ENCODE measurements at places on chromosomes 13 and 19.

- DNase-seq, result no peak
Observed at GRCh38 chr13:27534981-27535380, 84.6 kb upstream of the MTIF3 start.

DNA sequence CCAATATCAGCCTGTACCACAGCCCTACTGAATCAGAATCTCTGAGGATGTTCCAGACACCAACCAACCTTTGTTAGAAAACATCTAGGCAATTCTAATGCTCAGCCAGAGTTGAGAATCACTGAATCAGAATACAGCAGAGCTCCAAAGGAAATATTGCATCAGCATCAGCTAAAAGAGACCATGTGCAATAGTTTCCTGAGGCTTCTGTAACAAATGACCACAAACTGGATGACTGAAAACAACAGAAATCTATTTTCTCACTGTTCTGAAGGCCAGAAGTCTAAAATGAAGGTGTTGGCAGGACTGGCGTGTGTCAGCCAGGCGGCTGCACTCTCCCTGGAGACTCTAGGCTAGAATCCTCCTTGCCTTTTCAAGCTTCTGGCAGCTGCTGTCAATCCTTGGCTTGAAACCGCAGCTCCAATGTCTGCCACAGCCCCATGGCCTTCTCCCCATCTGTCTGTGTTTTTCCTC is 1.2 kb upstream of the DCT start:
- DNase-seq, result no peak

DNA sequence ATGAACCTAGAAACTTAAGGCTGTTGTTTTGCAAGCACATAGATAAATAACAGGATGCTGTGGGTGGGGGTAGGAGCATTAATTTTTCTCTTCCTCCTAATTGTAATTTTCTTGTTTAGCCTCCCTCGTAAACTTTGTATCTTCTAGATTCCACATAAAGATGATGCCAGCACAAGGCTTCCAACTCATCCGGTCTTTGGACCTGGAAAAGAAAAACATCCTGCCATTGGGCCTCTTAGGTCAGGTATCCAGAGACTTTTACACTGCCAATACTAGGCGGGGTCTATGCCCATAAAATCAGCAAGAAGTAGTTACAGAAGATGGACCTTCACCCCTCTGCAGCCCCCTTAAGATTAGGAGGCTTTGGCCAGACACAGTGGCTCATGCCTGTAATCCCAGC is 35.4 kb upstream of the KPNA3 start:
- DNase-seq, result no peak

GRCh38 chr19:1240925-1241324 is 626 bp upstream of the ATP5F1D start:
- DNase-seq, result no peak

DNA sequence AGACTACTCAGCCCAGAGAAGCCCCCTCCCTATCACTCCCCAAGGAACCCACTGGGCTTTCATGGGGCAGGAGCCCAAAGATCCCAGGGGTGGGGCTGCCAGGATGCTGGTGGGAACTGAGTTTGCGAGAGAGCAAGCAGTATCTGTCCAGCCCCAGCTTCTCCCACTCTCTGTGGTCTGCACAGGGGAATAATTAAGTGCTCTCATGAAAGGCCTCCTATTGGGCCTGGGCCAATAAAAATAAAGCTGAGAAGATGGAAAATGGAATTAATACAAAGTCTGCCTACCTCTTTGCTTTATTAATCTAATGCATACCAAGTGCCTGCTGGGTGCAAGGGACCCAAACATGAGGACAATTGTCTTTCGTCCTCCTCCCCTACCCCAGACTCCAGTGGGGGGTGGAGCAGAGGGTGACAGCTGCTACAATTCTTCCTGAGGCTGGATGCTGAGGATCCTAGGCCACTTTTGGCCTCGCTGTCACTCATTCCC is 5.4 kb downstream of the DDX39A start:
- no peak for DNase-seq

DNA sequence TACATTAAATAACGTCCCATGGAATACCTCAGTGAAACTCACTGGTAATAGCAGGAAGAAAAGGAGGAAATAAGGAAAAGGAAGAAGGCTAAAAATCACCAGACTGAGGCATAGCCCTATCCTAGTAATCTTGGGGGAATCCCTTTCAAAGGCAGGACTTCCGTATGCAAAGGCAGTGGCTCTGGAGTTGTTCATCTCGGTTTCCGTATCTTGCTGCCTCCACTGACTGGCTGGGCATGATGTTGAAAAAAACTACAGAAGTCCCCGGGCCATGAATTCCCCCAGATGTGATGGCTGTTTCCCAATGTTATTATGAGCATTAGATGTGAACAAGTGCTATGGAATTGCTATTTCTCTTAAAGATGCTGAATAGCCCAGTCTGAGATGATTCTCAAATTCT is 5.5 kb downstream of the FPR2 start:
- DNase-seq, result no peak

GRCh38 chr19:14450168-14450874 is 17.2 kb downstream of the PKN1 start:
- peak; percentile 58 for DNase-seq

GRCh38 chr19:48614436-48615230 is at the start of gene FAM83E:
Gene FAM83E, minus strand, starts transcription at chr19:48615076. Its CDS starts 1,704 bp downstream, at chr19:48613372.
- DNase-seq, result no peak

GRCh38 chr13:87302931-87303330 is 368.2 kb upstream of the SLITRK5 start:
- no peak for DNase-seq

GRCh38 chr13:100810481-100810880 is 135.9 kb upstream of the TMTC4 start:
- DNase-seq, result no peak

DNA sequence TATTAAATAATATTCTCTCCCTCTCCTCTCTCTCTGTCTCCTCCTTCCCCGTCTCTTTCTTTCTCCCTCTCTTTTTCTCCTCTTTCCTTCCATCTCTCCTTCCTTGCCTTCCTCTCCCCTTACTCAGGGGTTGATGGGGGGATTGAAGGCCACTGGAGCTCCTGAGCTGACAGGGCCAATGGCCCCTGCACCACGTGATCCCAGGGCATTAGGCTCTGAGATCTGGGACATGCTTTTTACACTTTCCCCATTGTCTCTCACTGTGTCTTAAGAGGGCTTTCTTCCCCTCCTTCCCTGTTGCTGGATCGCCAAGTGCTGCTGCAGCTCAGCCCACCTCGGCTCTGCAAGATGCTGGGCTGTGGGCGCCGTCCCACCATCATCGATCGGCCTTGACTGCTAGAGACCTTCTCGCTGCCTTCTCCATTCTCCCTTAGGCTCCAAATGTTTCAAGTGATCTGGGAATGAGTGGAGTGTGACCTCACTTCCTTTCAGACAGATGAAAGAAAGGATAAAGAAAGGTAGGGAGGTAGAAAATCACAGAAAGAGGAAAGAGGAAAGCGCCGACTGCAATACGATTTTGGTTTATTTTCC is 42.2 kb downstream of the COL4A1 start:
- DNase-seq, result no peak

DNA sequence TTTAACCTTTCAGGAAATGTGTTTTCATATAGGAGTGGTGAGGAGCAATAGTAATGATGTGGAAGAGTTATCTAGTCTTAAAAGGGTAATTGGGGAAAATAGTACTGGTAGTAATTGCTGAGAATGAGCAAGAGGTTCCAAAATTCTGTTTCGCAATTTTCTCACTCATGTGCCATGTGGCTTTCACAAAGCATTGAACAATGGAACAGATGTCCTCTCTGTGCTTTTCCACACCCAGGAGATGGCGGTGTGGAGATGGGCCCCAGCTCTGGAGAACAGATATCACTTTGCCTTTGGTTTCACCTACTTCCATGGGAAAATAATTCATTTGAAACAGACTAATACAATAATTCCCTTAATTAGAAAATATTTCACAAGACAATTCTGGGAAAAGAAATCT is 170.0 kb upstream of the SLC10A2 start:
- DNase-seq, result no peak

DNA sequence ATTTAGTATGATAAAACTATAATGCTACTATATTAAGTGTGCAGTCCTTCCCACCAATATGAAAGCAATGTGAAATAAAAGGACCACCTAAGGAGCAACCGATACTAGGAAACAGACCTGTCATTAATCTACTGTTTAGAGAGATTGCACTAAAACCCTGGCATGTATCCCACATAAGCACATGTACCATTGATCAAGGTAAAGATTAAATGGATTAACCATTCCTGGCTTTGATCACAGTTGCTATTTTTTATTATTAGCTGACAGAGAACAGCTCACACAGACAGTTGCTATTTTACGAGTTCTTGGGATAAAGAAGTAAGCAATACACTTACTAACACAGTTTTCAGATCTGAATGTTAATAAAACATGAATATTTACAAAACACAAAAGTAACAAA is 57.7 kb upstream of the ZDHHC20 start:
- DNase-seq, result no peak

DNA sequence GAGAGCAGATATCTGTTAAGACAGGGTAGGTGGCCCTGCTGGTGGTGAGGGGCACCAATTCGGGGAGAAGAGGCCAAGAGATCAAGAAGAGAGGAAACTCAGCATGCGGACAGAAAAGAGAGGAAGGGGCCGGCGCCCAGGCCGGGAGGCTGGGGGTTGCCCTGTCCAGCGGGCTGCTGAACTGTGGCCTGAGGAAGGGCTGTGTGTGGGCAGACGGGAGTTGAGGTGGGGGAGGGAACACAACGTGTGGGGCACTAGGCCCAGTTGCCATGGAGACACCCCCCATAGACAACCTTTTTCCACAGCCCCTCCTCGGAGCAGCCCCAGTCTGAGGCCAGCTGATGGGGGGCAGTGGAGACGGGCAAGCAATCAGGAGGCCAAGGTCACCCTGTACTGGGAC is 2.5 kb upstream of the CACNG8 start:
- DNase-seq, result no peak

DNA sequence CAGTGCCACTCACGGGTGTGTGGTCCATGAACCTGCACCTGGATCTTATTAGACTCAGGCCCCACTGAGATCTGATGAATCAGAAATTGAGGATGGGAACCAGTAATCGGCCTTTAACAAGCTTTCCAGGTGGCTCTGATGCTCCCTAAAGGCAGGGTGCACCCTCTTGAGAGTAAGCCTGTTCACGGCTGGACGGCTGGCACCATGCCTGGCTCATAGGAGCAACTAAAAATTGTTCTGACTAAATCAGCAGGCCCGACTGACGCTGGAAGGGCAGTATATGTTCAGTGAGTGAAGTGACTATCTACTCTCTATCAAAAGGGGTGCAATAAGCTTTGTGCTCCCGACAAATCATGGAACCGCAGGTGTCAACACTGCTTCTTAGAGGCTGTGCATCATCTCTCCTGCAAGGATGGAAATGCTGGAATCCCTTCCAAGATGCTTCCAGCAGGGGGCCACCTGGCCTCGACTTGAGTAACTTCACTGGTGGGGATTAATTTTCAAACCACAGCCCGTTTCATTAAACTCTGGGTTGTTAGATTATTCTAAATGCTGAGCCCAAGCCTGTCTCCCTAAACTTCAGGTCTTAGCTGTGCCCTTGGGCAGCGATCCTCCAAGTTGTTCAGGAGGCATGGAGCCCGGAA is 28.4 kb downstream of the TMTC4 start:
- DNase-seq, result no peak

DNA sequence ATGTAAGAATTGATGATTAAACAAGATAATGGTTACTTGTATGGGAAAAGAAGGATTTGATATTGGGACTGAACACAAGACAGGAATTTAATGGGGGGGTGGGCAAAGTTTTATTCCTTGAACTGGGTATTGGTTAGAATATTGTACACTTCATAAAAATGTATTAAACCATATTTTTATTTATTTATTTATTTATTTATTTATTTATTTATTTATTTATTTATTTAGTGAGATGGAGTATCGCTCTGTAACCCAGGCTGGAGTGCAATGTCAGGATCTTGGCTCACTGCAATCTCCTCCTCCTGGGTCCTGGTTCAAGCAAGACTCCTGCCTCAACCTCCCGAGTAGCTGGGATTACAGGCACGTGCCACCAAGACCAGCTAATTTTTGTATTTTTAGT is 287.1 kb upstream of the SLITRK5 start:
- no peak for DNase-seq

DNA sequence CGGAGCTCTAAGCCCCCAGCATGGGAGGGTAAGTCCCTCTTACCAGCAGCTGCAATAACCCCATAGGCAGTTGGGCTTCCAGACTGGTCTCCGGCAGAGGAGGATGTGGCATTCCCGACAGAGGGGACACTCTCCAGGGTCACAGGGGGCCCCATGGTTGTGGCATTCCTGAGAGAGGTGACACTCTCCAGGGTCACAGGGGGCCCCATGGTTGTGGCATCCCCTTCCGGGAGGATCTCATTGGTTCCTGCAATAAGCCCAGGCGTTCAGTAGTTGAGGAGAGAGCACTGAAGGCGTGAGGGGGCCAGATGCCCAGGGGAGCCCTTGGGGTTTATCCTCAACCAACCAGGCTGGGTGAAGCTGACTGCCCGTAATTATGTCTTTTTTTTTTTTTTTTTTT is 5.4 kb downstream of the CD320 start:
- no peak for DNase-seq

DNA sequence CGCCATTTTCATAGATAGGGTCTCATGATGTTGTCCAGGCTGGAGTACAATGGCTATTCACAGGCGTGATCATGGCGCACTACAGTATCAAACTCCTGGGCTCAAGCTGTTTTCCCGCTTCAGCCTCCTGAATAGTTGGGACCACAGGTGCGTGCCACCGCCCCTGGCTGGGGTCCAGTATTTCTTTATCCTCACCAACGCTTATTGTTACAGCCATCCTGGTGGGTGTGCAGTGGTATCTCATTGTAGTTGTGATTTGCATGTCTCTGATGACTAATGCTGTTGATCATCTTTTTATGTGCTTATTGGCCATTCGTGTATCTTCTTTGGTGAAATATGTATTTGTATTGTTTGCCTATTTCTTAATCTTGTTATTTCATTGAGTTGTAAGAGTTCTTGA is 49.0 kb downstream of the SIPA1L3 start:
- no peak for DNase-seq
